ENCODE measurements at places on chromosomes 13 and 19.

DNA sequence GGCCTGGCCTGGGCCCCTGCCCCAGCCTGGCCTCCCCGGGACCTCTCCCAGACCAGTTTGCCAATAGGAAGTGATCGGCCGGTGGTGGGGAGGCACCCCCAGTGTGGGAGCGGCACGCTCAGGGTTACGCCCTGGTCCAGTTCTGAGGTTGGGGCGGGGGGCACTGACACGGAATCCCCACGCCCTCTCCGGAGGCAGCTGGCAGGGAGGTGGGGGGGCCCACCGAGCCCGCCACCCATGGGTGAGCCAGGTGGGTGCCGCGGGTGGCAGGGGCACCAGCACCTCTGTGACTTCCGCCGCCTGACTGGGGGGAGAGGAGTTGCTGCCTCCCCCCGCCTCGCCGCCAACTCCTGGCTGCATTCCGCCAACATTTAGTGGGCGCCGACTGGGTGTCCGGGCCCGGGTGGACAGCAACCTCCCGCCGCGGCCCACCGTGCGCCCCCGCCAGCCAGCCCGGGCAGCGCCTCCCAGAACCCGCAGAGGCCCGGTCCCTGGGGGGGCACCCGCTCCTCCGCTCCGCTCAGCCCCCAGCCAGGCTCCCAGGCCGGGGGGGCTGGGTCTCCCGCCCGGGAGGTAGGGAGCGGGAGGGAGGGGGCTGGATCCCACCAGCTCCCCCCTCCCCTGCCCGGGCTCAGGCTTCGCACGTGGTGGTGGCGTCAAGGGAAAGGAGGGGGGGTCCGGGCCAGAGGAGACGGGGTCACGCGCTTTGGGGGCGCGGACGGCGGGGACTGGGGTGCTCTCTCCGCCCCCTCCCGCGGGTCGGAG lies 2.0 kb downstream of the ZBTB7A start:
- DNase-seq, result peak; percentile 41

- DNase-seq, result no peak
Measured at GRCh38 chr19:29967623-29968022, 25.6 kb downstream of the URI1 start.

GRCh38 chr13:59495299-59495698 lies 668.4 kb downstream of the DIAPH3 start:
- no peak for DNase-seq

GRCh38 chr19:6693681-6694080 lies 23.7 kb upstream of the TNFSF14 start:
- DNase-seq, result no peak

DNA sequence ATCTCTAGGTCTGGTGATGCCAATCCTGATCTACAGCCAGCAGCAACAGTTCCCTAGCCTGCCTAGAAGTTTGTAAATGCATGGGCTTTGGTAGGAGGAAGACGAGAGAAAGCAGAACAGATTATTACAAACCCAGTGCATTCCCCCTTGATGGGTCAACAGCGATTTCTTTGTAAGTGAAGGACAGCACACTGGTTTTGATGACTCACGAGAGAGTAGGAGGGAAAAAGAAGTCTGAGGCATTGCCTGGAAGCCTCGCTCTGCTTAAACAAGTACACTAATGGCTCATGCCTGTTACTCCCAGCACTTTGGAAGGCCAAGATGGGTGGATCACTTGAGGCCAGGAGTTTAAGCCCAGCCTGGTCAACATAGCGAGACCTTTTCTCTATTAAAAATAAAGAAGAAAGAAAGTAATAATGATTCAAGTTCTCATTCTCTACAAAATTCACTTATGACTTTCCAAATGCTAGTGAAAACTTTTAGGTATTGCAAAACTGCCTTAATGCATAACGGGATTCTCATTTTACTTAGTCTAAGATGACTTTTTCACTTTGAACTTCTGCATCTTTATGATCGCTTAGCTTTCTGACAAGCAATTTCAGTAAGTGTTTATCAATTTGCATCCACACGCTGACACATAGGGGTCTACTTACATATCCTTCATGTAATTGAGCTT lies 47.7 kb upstream of the USPL1 start:
- no peak for DNase-seq

GRCh38 chr13:102935896-102936321 lies 90.1 kb downstream of the ERCC5 start:
- no peak for DNase-seq

DNA sequence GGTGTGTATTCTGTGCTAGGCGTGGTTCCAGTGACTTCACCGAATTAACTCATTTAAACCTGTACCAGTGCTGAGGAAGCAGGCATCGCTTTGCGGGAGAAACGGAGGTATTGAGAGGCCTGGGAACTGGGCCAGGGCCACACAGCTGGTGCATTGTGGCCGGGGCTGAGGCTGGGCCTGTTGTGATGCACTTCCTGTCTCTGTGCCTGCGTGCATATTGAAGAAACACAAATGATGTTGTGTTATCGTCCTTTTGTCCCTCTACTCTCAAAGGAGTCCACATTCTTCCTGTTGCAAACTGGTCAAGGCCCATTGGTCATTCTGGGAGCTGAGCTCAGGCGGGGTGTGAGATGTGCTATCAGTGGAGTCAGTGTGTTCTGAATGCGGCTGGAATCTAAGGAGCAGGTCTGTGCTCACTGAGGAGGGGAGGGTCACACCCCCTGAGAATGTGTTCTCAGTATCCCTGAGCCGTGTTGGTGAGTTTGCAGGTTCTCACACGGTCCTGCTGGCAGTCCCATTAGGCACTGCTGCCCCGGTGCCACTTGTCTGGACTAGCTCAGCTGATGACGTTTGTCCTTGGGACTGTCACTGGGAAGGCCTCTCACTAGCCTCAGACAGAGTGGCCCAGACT lies 62.1 kb downstream of the ARHGEF7 start:
- DNase-seq, result peak; percentile 11

DNA sequence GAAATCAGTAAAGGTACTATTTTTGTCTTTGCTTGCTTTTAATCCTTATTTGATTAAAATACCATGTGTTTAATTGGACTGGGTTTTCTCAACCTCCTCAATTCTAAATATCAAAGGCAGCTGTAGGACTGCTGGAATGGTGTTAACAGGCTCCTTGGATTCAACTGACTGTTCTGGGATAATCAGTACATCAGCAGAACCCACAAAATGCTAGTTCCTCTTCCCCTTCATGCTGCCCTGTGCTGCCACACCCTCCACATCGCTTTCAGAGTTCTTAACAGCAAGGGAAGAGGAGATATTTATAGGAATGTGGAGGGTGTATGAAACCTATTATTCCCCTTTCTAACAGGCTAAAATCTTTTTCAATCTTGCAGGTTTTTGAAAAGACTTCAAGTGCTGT lies 82.4 kb downstream of the KCTD12 start:
- no peak for DNase-seq

- no peak for DNase-seq
Measured at GRCh38 chr13:47168618-47169017, 271.8 kb upstream of the HTR2A start.

GRCh38 chr13:100338275-100338674 lies 249.4 kb downstream of the PCCA start:
- DNase-seq, result no peak

DNA sequence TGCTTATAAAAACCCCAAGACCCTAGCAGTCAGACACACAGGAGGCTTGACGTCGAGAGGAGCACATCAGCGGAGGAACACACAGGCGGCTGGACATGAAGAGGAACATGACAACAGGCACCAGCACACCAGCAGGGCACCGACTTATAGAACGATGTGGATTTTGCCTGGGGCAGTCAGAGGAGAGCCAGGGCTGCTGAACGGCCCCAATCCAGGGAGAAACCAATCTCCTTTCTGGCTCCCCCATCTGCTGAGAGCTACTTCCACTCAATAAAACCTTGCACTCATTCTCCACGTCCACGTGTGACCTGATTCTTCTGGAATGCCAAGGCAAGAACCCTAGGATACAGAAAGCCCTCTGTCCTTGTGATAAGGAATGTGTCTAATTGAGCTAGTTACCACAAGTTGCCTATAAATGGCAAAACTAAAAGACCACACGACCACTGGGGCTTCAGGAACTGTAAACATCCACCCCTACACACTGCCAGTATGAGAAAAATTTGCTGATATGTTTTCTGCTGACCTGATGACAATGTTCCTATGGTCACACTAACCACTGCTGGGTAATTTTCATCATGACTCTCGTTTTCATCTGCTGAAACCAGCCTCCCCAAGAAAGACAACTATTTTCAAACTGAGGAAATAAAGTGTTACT lies 35.8 kb upstream of the CEACAM21 start:
- no peak for DNase-seq

DNA sequence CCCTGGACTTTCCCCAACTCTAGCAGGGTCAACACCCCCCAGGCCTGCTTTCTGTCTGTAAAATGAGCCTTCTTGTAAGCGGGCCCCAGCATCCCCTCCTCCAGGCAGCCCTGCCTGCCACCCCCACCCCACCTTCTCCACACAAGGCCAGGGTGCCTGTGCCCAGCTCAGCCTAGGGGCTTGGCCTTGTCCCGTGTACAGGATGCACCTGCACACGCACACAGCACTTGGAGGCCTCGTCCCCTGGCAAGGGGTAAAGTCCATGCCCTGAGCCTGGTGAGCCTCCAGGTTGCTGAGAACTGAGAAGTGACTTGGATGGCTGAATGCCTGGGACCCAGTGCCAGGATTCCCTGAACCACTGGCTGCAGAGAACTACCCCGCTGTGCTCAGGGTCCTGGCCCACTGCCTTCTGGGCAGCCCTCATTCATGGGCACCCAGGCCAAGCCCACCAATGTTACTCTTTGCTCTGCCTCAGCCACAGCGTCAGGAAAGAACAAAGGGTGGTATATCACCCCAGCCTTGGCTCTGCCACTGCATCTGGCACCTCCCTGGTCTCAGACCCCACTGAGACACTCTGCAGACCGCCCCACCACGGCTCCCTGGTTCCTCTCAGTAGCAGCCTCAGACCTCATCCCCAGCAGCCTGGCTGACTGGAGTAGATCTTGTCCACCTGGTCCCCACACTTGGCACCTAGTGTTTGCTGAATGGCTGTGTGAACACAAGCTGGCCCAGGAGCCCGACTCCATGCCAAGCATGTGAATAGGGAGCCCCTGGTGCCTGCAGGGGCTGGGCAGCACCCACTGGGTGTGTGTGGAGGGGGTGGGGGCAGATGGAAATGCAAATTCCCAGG lies 1.8 kb upstream of the TM6SF2 start:
- no peak for DNase-seq

- no peak for DNase-seq
Measured at GRCh38 chr19:53808710-53809125, 15.4 kb downstream of the NLRP12 start.

- DNase-seq, result no peak
Measured at GRCh38 chr13:97946951-97947588, 6.4 kb upstream of the IPO5 start.

DNA sequence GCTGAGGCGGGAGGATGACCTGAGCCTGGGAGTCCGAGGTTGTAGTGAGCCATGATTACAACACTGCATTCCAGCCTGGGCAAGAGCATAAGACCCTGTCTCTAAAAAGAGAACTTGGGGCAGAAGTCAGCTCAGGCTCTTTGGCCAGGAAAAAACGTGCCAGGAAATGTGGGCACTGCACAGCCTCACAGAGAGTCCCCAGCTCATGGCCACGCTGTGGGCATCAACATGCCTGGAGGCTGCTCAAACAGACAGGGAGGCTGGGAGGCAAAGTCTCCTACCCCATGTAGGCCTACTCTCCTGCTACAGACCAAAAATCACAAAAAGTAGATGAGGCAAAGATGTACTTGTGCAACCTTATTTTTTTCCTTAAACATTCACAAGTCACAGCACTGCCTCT lies 49.4 kb downstream of the PEPD start:
- no peak for DNase-seq

- no peak for DNase-seq
Measured at GRCh38 chr13:98050041-98050466, 92.8 kb upstream of the FARP1 start.

DNA sequence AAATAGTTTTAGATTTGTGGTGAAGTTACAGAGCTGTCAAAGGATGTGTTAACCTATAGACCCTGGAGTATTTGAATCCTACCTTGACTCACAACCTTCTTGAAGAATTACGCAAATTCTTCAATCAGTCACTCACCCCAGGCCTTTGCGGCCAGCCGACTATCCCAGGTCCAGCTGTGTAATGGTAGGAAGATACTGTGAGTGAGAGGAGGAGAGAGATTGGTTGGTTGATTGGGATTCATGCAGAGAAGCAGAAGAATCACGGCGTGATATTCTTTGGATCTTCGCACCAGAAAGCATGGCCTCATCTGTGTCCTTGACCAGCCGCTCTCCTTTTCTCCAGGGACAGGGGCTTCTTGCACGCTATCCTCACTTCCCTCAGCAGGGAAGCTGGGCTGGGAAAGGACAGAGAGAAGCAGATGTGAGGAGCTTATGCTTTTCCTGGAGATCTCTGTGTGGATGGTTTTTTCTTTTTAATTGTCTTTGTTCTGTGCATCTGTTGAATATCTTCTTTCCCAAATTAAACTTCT lies 249.1 kb downstream of the GGACT start:
- no peak for DNase-seq

DNA sequence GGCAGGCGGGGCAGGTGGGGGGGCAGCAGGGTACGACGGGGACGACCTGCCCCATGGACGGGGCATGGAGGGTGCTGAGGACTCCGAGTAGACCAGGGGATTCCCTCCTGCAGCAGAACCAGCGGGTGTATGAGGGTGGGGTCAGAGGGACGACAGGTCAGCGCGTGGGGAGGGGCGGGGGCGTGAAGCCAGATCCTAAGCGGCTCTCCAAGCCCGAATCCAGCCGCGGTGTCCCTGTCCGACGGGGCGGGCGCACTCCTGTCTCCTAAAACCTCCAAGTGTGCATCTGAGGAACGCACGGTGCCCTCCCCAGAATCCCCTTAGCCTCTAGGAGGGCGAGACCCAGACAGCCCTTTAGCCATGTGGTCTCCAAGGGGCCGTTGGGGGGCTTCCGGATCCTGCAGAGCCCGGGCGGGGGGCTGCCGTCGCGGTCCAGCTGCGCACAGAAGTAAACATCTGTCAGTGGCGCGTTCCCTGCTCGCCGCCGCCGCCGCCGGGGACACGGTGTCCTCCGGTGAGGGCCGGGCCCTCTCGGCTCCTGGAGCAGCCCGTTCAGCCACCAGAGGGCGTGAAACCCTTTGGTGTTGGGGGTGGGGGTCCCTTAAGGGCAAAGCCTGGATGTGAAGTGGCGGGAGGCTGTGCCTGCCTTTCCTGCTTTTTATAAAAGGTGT lies 730 bp downstream of the NRTN start:
- peak; percentile 70 for DNase-seq

- no peak for DNase-seq
Measured at GRCh38 chr19:34319230-34319585, 45.8 kb upstream of the GPI start.

- no peak for DNase-seq
Measured at GRCh38 chr13:99124794-99125316, 75.8 kb upstream of the UBAC2 start.

GRCh38 chr19:39539518-39540332 lies at the start of gene EID2:
Gene EID2, minus strand, starts transcription at chr19:39540161. Its CDS starts 82 bp downstream, at chr19:39540079.
- DNase-seq, result peak; percentile 95

- DNase-seq, result no peak
Measured at GRCh38 chr19:44943801-44944249, 1.8 kb downstream of the APOC4 start.

- DNase-seq, result no peak
Measured at GRCh38 chr13:93318534-93319254, 92.1 kb downstream of the GPC6 start.

GRCh38 chr13:66803013-66803807 lies 426.9 kb downstream of the PCDH9 start:
- DNase-seq, result no peak

Measured in activated CD4-positive, alpha-beta T cell treated with anti-CD3 and anti-CD28 coated beads for 4 hours (primary cell).